Stimulated activated CD4-positive, alpha-beta T cell treated with anti-CD3 and anti-CD28 coated beads, Interleukin-2, amount 100 ng/mL, for 48 hours (primary cell): ENCODE measurements at places on chromosomes 7 and 10.

DNA sequence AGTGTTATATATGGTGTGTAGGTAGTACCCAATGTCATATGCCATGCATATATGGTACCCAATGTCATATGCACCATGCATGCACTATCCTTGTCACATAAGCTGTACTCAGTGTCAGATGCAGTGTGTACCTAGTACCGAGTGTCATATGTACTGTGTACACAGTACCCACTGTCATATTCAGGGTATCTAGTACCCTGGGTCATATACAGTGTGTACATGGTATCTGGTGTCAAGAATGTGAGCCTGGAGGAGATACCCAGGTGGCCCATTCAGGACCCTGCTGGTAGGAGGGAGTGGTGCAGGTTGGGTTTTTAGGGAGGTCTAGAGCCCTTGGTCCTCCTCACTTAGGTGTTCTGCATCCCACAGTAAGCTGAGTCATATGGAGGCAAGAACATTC lies 1.8 kb downstream of the ZMYND11 start:
- DNase-seq, result peak; percentile 19

DNA sequence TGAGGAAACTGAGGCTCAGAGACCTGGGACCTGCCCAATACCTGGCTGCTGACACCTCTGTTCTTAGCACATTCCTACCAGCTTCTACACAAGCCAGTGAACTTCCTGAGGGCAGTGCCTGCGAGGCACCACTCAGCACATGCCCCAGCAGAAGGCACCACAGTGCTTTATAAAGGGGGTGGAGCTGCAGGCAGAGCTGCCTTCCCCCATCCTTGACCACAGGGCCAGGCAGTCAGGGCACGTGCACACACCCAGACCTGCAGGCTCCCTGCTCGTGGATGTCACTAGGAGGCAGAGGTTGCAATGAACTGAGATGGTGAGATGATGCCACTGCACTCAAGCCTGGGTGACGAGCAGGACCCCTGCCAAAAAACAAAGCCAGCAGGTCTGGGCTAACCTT lies 39.2 kb upstream of the TUBB8 start:
- DNase-seq, result no peak

DNA sequence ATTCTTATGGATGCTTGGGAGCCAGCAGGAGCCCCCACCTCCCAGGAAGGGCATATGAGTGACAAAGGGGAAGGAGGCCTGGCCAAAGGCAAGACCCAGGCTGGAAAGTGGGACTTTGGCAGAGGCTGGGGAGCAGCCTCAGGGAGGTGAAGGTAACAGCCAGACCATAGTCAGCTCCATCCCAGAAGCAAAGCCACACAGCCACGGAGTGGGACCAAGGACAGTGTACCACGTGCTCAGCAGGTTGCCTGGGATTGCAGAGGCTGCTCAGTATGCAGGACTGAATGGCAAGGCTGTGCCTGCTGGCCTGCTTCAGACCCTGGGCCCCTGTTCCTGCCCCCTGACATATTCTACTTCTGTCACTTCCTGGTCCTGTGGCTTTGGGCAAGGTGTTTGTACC lies 17.6 kb upstream of the GPR26 start:
- no peak for DNase-seq

DNA sequence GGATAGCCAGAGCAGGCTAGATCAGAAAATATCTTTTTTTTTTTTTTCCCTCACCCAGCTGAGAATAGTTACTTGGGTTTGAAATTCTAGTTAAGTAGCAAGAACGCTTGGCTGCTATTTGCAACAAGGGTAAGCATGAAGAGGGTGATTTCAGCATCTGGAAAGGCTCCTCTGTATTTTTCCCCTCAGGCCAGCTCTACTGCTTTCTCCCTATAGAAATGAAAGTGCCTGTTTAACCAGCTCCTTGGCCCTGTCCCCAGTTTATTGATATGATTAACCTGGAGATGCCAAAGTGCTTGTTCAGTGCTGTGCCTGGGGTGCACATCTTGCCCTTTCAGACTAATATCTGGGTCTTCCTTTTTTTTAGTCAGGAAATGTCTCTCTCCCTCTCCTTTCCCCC lies 37.1 kb downstream of the AP3M1 start:
- DNase-seq, result no peak

- no peak for DNase-seq
Measured at GRCh38 chr7:77425101-77426051, 9.2 kb upstream of the GSAP start.

- no peak for DNase-seq
Measured at GRCh38 chr10:11345224-11346054, 266.0 kb downstream of the USP6NL start.

DNA sequence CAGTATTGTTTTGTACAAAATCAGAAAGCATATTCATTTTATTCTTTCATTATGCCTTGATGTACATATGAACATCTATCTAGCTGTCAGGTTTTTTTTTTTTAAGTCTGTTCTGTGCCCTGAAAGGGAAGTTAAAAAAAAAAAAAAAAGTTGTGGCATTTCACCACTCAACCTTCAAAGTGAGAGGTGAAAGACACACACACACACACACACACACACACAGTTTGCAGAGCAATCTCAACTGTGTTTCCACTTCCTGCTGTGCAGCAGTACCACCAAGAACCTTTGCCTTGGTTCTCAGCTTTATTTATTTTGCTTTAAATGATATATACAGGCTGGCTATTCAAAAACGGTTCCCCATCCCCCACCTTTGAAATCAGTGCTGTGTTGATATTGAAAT lies 955.6 kb downstream of the GATA3 start:
- DNase-seq, result no peak

- no peak for DNase-seq
Measured at GRCh38 chr10:86673216-86673826, 5.0 kb downstream of the LDB3 start.

DNA sequence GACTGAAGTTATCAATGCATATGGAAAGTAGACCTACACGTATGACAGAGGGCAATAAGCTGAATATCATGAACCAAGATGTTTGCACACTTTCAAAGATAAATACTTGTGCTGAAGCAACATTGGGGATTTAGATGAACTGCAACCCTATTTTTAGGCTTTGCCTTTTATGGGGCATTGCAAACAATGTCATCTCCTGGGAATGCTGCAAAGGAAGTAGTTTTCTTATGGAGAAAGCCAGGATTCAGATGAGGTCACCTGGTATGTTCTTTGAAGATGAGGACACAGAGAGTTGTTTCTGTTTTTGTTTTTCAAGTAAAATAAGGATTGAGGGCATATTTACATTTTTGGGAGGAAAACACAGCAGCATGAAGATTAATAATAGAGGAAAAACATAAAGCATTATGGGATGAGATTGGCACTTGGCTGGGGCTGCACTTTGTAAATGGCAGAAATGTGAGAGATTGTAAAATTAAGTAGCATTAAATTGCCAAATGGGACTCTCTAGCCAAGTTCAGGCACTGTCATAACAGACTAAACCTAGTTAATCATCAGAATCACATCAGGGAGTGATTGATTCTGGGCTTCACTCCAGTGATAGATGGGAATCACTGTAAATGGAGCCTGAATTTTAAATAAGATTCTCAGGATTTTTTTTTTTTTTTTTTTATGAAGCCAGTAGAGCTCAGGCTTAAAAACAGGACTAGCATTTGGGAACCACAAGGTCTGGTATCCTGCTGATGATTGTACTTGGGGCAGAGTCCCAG lies 63.1 kb downstream of the MALRD1 start:
- DNase-seq, result no peak

DNA sequence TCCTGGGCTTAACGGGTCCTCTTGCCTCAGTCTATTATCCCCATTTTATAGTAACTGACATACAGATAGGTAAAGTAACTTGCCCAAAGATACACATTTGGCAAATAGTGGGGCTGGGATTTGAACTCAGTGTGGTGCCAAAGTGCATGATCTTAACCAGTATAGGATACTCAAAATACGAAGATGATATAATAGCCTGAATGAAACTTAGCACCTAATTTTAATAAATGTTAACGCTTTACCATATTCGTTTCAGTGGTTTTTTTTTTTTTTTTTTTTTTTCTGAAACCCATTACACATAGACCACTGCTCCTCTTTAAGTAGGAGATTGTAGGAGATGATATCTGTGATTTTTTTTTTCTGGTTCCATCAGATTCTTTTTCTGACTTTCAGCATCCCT lies 21.4 kb downstream of the ACTR3B start:
- no peak for DNase-seq

- DNase-seq, result no peak
Measured at GRCh38 chr10:98391065-98391464, 23.9 kb downstream of the PYROXD2 start.

GRCh38 chr7:42340436-42340835 lies 103.4 kb upstream of the GLI3 start:
- DNase-seq, result no peak

- DNase-seq, result no peak
Measured at GRCh38 chr7:128902761-128903585, 7.5 kb downstream of the KCP start.

DNA sequence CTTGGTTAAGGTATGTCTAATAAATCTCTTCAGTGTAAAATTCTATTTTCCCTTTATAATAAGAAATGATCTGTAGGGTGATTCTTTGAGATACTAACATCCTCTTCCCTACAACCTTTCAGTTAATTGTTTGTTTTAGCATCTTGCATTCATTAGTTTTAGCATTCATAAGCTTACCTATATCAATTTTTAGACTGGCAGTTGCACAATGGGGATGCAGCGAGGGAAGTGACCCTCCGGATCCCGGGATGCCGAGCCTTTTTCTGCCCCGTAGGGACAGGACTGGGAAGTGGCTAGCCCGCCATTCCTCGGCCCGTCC lies 508 bp upstream of the KIF20B start:
- no peak for DNase-seq

DNA sequence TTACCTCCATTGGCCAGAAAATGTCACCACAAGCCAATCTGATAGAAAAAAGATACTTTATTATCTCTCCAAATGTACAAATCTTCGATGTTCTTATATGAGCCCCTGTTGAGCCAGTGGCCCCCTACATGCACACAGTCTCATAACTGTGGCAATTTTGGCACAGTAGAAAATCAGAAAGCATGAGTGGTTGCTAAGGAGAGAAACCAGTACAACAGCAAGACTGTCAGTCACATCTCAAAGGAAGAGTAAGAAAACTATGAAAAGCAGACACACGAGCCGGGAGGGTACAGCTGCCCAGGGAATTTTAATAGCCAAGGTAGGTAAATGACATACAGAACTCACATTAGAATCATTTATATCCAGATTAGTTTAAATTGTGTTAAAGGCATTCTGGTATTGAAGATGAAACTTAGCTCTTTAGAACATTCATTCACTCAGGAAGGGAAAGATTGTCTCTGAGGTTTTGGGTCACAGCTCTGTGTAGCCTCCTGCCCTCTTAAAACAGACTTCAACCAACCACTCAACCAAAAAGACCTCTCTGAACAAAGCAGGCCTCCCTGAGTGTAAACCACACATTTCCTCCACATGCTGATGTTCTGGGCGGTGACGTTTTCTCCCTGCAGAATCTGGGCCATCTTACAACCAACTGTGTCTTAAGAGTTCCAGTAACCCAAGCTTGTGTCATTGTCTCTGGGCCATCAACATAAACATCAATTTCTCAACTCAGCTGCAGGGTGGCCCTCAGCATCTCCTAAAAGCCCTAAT lies 80.8 kb upstream of the ADAM12 start:
- no peak for DNase-seq

DNA sequence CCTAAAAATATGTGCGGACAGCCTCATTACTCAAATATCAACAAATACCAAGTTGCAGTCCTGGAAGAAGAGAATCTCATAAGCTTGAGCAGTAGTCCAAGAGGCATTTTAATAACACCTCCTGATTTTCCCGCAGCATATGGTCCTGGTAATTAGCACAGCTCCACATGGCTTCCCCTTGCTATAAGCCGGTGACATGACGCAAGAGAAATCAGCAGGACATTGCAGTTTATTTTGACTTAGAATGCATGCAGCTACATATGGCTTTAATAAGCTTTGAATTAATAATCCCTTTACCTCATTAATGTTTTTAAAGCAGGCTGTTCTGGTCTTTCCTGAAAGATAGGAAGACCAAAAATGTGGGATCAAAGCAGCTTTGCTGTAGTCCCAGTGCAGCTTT lies 137.6 kb downstream of the RAMP3 start:
- no peak for DNase-seq

- no peak for DNase-seq
Measured at GRCh38 chr10:29646960-29647461, 12.2 kb upstream of the SVIL start.

DNA sequence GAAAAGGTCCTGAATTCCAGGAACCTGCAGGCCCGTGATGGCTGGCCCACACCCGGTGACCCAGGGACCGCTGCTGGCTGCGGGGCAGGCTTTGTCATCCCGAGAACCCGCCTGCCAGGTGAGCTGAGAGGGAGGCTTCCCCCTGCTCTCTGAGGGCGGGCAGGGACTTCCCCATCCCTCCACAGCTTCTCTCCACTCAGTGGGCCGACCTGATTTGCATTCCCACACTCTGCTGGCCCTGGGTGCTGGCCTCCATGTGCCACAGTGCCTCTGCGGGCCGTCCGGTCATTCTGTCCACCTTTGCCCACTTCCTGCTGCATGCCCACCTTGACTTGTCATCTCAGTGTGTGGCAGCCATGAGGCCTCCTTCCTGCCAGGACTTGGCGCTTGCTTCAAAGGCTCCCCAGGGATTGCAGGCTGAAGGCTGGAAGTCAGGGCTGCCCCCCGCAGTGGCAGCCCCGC lies 35.3 kb downstream of the PALD1 start:
- DNase-seq, result peak; percentile 11

DNA sequence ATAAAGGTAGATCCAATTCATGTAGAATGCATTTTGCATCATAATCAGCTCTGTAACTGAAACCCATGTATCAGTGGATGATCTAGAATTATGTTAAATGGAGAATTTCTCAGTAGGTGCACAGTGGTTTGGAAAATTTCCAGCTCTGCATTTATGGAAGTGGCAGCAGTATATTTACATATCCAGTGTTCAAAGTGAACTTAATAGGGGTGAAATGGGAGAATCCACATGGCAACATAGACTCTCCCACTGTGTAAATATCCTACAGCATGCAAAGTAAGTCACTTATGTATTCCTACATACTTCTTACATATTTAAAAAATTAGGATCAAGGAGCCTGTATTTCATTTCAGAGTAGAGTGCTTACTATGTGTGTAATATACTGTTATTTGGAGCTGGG lies 35.3 kb downstream of the CDC14C start:
- no peak for DNase-seq

DNA sequence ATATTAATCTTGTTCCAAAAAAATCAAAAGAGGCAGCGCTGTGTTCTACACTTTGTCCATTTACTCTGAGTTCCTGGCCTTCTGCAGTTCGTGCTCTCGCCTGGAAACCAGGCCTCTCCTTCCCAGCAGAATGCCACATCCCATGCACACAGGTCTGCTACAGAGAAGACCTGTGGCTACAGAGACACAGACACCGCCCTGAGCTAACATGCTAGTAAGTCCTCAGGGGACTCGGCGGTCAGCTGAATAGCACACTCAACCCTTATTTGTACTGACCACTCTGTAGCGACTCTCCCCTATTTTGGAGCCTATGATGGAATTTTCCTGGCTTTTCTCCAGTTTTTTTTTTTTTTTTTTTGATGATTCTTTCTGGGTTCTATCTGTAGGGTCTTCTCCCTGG lies 12.8 kb downstream of the CREB3L2 start:
- DNase-seq, result no peak

- no peak for DNase-seq
Measured at GRCh38 chr10:43390759-43391158, 18.2 kb downstream of the HNRNPF start.
